AG04449 (cell line): ENCODE measurements at places on chromosomes 5 and 9.

DNA sequence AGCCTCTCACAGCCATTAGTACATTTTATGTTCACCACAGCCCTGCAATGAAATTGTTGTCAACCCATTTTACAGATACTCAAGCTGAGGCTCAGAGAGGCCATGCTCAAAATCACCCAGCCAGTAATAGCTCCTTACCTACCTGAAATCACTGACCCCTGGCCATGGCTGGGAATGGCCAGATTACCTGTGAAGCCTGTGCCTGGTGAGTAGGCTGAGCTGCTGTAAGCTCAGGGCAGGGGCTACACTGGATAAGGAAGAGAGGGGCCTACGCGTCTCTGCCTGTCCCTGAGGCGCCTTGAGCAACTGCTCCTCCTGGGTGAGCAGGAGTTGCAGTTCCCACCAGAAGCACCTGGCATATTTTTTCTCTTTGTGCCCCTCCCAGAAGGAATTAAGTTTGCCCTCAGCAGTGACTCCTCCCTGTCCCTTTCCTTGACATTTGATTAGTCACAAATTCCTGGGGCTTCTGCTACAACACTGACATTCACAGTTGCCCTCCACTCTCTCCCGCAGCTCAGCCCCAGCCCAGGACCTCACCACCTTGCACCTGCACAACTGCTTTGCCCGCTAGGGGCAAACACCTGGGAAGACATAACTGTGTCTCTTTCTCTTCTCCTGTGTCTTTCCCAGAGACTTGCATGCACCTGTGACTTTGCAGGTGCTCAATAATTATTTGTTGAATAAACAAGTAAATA lies 5.7 kb downstream of the CLTB start:
- DNase-seq, result no peak

- no peak for DNase-seq
These were observed 30.6 kb downstream of the MRPL22 start for GRCh38 chr5:154971501-154971900.

- DNase-seq, result no peak
These were observed 53.0 kb downstream of the PSD2 start for GRCh38 chr5:139848508-139849100.

DNA sequence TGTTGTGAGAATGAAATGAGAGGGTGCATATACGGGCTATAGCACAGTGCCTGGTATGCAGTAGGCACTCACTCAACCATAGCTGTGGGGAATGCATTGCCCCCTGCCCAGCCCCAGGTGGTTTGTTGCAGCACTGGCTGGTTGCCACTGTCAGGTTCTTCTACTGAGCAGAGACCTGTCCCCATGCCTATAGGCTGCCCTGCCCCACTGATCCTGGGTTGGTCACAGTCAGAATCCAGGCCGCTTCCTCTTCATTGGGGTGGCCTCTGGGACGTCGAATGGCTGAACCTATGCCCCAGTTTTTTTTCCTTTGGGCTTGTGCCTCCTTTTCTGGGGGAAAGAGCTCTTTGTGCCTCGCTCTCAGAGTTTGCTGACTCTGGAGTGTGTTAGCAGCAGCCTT lies 74.6 kb downstream of the RGS3 start:
- DNase-seq, result no peak

DNA sequence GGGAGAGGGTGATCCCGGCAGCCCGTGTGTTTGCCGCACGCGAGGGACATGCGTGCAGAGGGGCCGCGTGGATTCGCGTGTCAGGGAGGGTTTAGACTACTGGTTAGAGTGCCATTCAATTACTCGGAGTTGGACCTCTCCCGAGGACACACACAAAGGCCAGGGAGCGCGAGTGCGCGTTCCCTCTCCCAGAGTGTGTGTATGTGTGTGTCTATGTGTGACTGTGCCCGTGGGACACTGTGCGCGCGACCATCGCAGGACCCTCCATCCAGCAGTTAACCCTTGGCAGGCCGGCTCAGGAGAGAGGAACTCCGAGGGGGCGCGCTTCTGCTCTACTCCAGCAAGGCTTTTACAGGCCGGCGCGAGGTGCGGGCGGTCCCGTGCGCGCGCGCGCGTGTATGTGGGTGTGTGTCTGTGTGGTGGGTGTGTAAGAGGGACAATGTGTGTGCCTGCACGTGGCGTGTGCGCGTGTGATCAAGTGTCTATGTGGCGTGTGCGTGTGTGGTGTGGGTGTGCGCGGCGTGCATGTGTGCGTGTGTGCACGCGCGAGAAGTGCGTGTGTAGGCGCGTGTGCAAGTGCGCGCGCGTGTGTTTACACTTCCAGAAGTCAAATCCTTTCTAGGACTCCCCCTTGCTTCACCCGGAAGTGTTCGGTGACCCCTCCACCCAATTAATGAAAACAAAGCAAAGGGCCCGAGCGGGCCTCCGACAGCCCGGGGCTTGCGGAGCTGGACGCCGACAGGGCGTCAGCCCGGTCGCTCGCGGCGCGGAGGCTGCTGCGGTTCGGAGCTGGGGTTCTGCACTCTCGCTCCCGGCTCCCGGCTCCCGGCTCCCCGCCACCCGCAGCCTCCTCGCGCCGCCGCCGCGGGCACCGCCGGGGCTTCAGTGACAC lies 75.3 kb upstream of the TBCA start:
- DNase-seq, result no peak

DNA sequence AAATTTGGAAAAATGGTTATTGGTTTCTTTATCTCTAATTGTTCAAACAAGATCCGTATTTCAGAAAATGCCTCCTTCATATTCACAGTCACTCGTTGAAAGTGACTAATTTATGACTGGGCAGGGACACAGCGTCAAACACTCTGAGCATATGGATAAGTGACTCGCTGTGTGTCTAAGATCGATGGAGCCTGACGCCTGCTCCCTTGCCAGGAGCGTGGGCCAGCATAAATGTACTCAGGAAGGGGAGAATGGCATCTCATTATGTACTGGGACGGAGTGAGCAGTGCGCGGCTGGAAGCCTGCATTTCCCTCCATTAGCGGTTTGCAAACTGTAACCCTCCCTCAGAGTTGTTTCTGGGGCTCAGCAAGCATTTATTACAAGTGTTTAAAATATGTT lies 79.8 kb upstream of the CAST start:
- DNase-seq, result no peak

GRCh38 chr5:173746047-173746646 lies 129.7 kb upstream of the BOD1 start:
- DNase-seq, result no peak

- no peak for DNase-seq
These were observed 38.2 kb downstream of the FOCAD start for GRCh38 chr9:20722221-20722620.

- no peak for DNase-seq
These were observed 15.1 kb upstream of the ISOC1 start for GRCh38 chr5:129079496-129079895.

DNA sequence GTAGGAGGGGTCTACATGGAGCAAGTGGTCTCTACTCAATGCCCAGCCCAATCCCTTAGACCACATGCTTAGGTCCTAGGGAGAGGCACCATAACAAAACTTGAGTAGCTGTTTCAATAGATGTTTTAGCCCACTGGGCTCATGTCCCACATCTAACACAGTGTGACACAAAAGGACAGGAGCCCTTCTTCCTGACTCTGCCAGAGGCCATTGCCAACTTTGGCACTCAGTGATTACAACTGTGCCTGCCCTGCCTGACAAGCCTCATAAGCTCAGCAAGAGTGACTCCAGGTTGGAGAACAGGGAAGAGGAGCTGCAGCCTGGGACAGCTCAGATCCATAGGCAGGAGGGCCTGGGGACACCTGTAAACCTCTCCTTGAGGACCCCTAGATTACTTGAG lies 230.8 kb downstream of the ENC1 start:
- DNase-seq, result no peak

DNA sequence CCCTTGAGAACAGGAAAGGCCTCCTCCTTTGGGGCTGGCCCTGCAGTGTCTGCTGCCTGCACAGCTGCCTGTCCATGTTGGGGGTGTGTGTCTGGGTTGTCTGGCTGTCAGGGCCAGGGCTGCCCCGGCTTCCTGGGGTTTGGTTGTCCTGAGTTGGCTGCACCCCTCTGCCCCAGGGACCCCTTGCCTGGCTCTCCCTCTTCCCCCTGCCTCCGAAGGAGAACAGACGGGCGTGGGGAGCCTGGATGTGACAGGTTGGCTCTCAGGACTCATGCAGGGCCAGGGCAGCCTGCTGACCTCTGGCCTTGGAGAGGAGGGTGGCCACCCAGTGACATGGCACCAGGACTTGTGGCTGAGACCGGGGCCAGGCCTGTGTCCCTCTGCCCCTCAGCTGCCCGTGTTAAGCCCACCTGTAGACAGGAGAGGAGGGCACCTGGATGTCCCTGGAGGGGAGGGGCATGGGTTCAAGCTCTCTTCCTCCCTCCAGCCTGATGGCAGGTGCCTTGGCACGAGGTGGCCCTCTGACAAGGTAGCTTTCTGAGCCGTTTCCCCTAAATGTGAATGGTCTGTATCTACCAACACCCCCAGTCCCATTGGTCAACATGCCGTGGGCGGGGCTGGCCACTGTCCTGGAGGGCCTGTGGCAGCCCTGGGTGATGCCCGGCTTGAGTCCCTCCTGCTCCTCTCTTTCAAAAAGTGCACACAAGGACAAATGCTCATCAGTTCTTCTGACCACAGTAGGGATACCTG lies 34.9 kb downstream of the WNK2 start:
- no peak for DNase-seq

- no peak for DNase-seq
These were observed 16.5 kb downstream of the HBEGF start for GRCh38 chr5:140329739-140330481.

GRCh38 chr9:125889476-125890419 lies 142.6 kb downstream of the PBX3 start:
- DNase-seq, result no peak

DNA sequence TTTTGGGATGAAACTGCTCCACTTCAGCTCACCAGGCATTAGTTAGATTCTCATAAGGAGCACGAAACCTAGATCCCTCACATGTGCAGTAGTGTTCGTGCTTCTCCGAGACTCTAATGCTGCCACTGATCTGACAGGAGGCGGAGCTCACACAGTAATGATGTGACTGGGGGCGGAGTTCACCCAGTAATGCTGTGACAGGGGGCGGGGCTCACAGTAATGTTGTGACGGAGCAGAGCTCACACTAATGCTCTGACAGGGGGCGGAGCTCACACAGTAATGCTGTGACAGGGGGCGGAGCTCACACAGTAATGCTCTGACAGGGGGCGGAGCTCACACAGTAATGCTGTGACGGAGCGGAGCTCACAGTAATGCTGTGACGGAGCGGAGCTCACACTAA lies 27.1 kb upstream of the LRRC14B start:
- no peak for DNase-seq

DNA sequence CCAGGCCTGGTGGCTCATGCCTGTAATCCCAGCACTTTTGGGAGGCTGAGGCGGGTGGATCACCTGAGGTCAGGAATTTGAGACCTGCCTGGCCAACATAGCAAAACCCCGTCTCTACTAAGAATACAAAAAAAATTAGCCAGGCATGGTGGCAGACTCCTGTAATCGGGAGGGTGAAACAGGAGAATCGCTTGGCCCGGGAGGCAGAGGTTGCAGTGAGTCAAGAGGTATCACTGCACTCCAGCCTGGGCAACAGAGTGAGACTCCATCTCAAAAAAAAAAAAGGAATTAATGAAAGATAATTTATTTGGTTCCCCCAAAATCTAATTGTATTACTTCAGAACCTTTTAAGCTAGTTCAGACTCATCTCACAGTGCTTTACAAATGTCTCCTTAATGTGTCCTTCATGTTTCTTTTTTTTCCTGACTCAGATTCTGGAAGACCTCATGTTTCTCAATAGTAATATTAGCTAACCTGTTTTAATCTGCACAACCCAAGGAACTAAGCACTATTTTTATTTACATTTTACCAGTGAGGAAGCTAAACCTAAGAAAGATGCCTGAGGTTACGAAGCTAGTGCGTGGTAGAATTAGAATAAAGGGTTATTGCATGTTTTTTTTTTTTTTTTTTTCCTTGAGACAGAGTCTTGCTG lies 15.1 kb downstream of the FAF2 start:
- no peak for DNase-seq

GRCh38 chr5:32283539-32284377 lies 29.0 kb downstream of the MTMR12 start:
- no peak for DNase-seq

GRCh38 chr5:154162539-154163151 lies 27.9 kb upstream of the GALNT10 start:
- DNase-seq, result no peak

DNA sequence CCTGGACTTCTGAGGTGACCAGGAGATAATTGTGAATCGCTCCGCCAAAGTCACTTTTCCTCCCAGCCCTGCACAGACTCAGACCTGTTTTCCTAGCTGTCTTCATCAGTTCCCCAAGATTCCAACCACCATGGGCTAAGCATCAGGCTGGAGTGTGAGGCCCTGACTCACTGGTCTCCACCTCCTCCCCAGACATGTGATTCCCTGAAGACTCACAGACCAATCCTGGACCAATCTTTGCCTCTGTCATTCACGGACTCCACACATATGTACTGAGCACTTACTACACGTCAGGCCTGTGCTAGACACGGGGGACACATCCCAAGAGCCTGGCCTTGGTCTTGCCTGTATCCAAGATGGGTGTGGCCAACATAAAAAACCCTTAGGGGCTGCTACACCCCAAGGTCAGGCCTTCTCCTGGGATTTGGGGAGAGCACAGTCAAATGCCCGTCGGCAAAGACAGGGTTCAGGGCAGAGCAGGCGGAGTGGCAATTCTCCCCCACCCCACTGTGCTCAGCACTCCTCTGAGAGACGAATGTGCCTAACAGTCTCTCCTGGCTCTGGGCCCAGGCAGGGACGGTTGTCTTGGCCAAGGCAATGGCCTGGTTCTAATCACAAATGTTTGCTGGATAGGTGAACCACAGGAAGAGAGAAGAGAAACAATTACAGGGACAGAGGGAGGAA lies 11.9 kb downstream of the EEIG1 start:
- DNase-seq, result peak; percentile 70

GRCh38 chr5:144794922-144795321 lies 624.2 kb downstream of the KCTD16 start:
- peak; percentile 10 for DNase-seq

DNA sequence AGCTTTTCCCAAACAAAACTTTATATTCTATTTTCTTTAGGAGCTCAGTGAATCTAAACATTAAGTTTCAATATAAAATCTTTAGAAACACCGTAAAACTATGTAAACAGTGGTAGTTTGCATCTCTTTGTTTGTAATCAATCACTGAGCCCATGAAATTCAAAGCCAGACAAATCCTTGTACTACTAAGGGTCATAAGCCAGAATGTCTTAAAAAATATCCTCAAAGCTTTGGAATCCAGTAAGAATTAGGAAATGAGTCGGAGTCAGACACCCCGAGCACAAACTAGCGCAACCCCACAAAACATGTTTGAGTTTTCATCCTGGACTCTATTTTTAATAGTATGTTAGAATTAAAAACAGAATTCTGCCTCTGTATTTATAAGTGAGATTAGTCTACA lies 153.8 kb downstream of the HSPA4 start:
- no peak for DNase-seq

DNA sequence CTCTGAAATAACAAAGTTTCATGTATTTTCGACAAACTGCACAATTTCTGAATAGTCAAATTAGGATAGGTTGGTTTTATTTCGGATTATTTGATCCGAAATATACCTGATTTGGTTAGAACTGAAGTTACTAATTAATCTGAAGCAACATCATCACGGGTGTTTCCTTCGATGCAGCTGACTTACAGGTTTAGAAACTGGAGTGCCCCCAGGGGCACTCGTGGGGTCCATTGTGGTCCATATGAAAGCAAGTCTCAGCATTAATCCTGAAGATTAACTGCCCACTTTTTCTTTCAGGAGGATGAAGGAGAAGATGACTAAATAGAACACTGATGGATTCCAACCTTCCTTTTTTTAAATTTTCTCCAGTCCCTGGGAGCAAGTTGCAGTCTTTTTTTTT lies 5.3 kb downstream of the SET start:
- DNase-seq, result no peak
